ENCODE measurements at places on chromosomes 12 and 14.

- no peak for DNase-seq
These were observed 703 bp downstream of the NOVA1 start for GRCh38 chr14:26597071-26597588.

DNA sequence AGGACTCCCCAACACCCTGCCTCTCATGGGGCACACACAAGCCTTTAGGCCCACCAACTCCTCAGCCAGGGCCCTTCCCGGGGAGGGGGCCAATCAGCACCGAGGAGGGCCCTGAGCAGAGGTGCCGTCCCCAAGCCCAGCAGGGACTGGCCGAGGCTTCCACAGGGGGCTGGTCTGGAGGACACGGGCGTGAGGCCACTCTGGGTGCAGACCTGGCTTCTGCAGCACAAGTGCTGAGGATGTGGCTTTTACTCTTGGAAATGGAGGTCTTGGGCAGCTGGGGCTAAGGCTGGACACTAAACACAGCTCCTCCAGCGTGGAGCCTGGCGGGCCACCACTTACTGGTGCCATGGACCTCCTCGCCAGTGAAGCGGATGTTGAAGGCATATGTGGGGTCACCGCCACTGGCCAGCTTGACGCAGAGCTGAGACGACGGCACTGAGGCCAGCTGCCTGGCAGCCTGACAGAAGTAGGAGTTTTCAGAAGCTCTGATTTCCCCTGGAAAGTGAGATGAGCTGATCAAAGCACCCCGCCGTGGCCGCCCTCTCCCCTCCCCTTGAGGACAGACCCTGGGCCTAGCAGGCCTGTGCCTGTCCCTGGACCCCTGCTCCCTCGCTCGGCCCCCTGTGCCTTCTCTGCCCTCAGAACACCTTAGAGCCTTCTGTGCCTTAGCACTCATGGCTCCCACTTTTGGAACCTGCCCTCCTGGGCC, 44.0 kb downstream of the TRAFD1 start:
- no peak for DNase-seq

DNA sequence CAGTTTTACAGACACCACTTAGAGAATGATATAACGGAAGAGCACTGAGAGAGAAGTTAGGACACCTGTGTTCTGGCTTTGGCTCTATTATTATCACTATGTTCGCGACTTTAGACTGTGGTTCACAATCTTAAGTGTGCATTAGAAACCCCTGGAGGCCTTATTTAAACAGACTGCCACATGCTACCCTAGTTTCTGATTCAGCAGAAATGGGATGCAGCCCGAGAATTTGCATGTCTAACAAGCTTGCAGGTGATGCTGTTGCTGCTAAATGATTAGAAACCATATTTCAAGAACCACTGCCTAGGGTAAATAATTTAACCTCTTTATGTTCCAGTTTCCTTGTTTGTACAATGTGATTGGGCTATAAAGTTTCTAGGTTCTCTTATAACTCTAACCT, 3.6 kb upstream of the RAD51AP1 start:
- no peak for DNase-seq

DNA sequence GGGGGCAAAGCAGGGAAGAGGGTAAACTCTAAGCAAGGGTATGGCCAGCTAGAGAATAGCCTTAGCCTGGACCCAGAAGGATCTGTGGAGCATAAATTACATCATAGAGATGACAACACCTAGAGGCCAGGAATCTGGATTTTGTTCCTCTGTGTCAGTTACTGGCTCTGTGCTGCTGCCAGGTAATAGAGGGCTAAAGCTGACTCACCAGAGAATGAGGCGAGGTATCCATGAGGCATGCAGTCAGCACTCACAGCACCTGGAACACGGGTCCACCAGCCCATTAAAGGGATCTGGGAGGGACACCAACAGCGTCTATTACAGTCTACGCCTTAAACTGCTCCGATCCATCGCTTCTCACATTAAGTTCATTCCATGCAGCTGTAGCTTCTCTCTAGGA, 74.9 kb upstream of the CMKLR1 start:
- DNase-seq = no peak

GRCh38 chr12:110600254-110600653, 13.7 kb upstream of the TCTN1 start:
- DNase-seq = no peak

- no peak for DNase-seq
These were observed 55.8 kb upstream of the OR6J1 start for GRCh38 chr14:22699801-22700564.
